ENCODE measurements at places on chromosomes 2 and 18.

GRCh38 chr2:152861349-152861942 is 143.0 kb downstream of the ARL6IP6 start:
- DNase-seq: no peak

DNA sequence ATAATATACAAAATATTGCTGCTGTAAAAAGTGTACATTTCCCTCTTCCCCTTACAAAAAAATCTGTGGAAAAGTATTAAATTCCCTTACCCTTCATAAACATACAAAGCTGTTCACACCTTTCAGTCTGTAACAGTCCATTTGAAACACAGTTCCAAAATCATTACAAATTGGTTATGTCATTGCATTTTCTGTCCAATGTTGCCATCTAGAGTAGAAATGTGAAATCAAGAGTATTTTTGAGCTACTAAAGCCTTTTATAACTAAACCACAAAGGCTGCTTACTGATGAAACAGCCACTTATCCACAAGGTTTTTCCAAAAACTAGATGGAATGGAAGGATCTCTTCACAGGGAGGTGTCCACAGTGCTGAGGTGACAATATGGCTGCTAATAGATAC is 72.5 kb downstream of the SS18 start:
- DNase-seq: no peak

- no peak for DNase-seq
These were observed 805.4 kb downstream of the TRIB2 start for GRCh38 chr2:13522096-13522495.

DNA sequence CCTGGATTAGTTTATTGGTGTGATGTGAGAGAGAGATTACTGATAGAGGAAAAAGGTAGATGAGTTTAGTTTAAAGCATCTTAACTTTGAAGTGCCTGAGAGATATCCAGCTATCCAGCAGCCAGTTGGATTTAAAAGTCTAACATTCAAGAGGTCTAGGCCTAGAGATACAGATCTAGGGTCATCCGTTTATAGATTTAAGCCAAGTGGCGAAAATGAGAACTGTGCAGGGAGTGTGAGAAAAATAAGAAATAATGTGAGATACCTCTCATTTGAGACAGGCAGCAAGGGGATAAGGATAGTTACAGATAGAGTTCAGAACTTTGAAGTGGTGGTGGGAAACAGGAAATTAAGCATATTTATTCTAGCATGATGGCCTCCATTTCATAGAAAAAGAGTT is 5.3 kb upstream of the ORC2 start:
- no peak for DNase-seq

- no peak for DNase-seq
These were observed 83.1 kb downstream of the PDCL3 start for GRCh38 chr2:100645695-100646429.

- DNase-seq: no peak
These were observed 85.7 kb downstream of the MYCN start for GRCh38 chr2:16025876-16026640.

DNA sequence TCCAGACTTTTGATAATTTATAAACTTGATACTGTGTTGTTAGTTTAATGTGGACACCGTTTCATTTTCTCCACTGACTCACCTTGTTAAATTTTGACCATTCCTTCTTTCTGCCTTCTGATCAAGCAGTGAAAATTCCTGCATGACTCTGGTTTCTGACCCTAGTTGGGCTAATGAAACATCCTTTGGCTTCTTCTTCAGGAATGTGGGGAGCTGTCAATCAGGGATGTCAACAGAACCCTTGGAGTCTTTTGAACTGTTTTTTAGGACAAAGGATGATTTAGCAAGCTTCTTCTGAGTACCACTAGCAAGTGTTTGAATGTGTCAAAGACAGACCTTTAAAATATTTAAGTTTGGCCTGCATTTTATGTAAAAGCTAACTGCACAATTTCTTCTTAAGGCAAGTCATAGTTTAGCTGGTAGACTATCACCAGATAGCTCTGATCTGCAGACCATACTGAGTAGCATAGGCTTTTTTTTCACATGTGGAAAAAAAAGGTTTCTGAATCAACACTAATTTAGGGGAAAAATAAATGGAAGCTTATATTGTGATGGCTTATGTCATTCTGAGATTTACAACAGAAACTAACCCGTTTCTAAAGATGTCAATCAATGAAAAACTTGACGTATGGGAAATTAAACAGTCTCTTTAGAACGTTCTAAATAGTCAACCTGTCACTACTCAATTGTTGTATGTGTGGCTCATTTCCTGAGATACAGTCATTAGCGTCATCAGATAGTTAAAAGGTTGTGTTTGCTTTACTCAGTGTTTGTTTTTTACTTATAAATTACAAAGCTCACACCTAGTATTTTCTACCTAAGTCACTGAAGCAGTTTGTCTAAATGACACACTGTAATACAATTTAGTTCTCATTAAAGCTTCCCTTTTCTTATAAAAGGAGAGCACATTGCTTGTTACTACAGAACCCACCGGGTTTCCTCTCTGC is 311.4 kb downstream of the PTPRM start:
- DNase-seq: no peak

DNA sequence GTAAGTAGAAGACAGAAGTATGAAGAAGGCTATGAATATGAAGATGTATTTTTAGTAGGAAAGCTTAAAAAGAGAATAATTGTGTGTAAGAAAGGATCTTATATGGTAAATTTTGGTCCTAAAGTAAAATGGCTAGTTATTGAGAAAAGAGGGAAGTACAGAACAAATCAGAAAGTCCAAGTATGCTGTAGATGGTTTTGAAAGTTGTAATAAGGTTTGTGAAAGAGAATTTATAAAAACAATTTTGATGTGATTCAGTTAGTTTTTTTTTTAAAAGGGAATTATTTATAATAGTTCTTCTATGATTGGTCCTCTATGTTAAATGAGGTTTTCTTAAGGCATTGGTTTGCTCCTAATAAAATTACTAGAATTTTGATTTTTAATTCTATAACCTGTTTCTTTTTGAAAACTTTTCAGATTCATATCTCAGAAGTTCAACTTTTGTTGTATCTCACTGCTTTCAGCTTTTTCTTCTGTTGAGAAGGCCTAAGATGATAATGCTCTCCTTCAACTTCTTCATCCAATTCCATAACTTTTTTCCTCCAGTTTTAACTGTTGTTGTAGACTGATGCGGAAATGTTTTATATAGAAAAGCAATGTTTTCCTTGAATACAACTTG is 322.7 kb downstream of the NOL4 start:
- DNase-seq: no peak

DNA sequence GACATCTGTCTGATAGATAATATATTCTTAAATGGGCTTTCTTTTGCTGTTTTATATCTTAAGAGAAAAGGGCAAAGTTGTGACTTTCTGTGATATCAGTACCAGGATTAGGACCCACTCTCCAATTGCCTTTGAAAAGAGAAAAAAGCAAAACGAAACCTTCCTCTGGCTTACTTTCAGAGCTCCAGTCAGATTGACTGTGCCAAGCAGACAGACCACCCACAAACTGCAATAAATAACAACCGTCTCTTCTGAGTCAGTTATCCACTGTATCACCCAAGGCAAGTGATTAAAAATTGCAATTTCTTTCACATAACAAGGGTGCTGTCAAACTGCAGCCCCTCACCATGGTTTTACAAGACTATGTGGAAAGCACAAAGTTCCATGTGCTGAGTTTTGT is 230.5 kb upstream of the SETBP1 start:
- DNase-seq: no peak

DNA sequence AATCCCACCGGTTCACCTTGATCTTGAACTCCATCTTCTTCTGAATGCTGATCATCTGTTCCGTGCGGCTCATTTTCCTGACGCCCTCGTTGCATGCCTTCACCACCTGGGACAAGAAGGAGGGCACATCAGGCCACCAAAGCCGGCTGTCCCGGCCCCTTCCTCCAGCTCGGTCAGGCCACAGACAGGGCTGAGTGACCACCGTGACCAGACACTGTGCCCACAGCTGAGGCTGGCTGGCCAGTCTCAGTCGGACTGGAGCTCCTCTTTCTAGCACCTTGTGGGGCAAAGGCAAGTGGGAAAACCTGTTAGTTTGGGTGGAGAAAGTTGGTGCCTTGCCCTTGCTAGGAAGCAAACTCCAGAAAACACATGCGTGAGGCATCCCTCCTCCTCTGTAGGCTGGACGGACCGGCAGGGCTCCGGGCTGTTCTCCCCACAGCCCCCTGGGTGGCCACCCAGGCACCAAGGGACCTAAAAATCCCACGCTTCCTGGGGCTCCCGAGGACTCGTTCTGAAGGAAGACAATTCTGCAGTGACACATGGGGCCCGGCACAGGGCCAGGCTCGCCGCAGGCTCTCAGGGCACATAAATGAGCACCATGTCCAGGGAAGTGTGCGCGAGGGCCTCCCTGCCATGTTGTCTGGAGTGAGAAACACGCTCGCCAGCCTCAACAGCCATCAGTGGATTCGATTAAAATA is 15.3 kb downstream of the SNORC start:
- DNase-seq: no peak

DNA sequence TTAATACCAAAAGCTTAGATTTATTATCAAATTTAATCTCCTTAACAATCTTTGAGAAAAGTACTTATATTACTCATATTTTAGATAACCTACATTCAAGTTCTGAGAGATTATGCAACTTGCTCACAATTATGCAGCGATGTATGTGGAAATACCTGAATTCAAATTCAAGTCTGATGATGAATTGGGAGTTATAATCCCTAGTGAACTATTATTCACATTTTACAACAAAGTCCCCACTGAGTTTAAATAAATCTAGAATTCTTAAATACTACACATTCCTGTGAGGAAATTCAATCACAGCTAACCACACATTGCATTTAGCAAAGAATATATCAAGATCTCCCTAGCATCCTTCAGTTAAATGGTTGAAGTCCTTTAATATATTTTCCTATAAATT is 278.4 kb downstream of the NOL4 start:
- DNase-seq: no peak

DNA sequence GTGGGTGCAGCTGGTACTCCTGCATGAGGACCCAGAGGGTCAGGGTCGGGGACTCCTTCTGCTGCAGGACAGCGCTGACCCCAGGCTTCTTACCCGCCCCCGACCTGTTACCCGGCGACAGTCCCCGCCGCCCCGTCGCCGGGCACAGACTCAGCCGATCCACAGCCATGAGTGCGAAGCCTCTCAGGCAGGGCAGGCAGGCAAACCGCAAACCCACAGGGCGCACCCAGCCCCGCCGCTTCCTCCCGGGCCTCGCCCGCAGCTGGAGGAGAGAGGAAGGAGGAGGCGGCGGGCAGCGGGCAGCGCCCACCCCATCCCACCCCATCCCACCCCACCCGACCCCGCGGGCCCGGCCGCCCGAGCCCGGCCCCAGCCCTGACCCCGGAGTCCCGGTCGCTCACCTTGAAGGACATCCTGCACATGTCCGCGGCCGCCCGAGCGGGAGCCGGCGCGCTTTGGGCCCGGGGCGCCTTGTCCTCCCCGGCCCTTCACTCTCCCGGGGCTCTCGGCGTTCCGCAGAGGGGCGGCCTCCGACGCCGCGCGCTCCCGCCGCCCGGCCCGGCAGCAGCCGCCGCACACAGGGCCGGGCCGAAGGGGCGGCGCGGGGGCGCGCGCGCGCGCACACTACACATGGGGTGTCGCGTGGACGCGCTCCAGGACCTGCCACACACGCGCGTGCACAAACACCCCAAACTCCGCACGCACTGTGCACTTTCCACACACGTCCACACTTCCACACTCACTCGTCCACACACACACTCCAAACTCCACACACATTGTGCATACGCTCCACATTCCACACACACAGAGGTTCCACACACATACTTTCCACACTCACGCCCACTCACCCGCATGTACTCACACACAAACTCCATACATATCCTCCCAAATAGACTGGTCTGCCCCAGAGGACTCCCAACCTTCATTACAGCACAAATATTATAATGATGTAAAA is at the start of gene ANKRD29:
Gene ANKRD29 (minus strand): TSS at position 603 of the 955 bp plus-strand sequence. CDS start 181 bp downstream, at position 422.
- DNase-seq: no peak

GRCh38 chr2:190367091-190367490 is 23.7 kb downstream of the INPP1 start:
- no peak for DNase-seq

DNA sequence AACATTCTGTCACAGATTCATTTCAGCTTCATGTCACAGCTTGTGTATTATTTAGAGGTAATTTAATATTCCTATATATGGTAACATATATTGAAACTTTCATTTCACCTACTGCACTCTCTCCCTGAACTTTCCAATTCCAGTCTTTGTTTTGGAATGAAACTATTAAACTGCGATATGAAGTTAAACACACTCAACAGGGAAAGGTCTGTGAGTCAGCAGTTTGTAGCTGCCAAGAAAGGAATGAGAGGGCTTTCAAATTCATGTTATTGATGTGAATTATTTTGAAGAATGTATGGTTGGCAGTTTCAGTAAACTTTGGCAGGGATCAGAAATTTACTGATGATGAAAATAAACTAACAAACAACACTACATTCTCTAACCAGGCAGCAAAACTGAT is 148.3 kb downstream of the HNMT start:
- no peak for DNase-seq

- DNase-seq: no peak
These were observed 179.7 kb upstream of the ACVR2A start for GRCh38 chr2:147665105-147665504.

DNA sequence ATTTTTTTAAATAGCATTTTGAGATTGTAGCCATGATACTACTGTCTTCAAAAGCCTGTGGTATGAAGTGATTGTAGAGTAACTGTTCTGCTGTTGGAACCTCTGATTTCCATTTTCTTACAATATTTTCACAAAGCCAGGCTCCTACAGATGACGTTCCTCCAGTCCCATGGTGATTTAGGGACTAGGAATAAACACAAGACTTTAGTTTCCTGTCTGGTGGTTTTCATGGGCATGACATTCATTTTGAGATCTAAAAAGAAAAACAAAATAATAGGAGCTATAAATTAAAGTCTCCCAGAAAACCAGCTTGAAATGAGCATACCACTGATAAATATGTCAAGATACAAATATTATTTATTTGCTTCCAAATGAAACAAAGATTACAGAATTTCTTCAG is 1223.5 kb upstream of the CELF4 start:
- no peak for DNase-seq

DNA sequence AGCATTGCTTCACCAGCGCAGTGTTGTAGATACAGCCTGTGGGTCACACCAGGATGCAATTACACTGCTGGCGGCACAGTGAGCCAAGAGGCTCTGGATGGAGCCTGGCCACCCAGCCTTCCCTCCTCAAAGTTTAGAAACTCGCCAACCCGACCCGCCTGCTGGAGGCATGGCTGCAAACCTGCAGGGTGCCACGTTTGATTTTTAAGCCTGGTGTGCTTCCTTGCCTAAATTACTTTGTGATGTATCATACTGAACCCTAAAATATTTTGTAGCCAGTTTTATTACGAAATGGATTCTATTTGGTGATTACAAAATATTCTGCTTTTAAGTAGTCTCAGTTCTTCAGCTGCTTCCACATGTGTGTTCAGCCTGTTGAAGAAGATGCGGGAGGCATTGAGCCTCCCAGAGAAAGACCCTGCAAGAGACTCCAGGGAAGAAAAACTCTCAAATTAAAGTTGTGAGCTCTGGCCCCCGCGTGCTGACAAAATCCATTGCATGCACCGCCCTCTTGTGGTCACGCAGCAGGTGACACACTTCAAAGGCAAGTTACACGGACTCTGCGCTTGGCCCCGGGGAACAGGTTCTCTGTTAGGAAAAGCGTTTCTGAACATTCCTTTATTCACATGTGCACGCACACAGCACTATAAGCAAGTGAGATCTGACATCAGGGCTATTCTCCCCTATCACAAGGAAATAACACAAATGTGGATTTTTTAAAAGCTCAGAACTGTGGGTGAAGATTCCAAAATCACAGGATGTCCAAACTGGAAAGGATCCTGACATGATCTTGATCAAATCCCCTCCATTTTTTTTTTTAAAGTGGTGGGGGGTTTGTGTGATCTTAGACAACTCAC is 63.0 kb upstream of the TWIST2 start:
- no peak for DNase-seq

- no peak for DNase-seq
These were observed 36.9 kb downstream of the TRAK2 start for GRCh38 chr2:201414099-201415023.
